ENCODE measurements at places on chromosomes 2 and 18.

GRCh38 chr2:142965443-142965842 lies 88.0 kb downstream of the KYNU start:
- DNase-seq, result no peak

DNA sequence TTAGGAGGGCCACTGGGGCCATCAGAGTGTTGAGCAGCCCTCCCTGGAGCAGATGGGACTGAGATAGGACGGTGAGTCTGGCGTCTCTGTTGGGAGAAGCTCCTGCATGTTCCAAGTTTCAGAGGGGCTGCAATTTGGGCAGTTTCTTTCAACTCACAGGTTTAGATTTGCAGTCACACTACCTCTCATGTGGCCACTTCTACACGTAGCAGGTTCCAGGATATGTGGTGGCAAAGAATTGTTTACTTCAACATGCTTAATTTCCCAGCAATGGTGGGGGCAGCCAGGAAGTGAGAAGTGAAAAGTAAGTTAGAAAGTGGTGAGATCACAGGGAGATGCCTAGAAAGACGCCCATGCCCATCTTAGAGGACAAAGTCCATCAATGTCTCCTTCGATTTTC lies 9.3 kb downstream of the NCK2 start:
- no peak for DNase-seq

- no peak for DNase-seq
These were observed 45.5 kb upstream of the LDAH start for GRCh38 chr2:20868377-20868776.

GRCh38 chr2:42386682-42387081 lies 25.7 kb upstream of the COX7A2L start:
- DNase-seq, result no peak

DNA sequence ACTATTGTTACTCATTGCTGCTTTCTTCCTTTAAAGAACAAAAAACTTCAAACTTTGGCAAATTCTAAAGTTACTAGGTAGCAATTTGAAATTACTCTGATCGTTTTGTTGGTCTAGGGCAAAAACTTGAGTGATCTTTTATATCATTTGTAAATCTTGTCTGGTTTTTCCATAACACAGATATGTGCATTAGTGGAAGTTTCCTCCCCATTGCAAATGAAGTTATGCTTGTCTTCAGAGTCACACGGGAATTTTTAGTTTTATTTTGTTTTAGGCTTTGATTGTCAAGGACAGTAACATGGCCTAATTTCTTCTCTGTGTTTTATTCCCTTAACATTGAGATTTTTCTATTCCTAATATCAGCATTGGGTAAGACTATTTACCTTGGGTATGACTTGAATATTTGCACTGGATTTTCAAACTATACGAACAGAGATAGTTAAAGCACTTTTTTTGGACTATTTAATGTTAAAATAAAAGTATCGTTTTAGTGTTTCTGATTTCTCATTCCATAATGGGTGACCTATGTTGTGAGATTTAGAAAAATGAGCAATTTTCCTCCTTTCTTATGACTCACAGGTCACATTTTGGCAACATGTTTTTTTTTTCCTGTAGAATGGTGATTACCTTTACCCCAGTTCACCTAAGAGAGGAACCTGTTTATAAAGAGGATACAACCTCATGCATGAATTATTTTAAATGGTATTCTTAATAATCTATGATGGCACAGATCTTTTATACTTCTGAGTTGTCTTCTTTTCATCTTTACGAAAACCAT lies 65.0 kb downstream of the BABAM2 start:
- DNase-seq, result no peak

- DNase-seq, result no peak
These were observed 225.1 kb downstream of the TFCP2L1 start for GRCh38 chr2:121059651-121060649.

DNA sequence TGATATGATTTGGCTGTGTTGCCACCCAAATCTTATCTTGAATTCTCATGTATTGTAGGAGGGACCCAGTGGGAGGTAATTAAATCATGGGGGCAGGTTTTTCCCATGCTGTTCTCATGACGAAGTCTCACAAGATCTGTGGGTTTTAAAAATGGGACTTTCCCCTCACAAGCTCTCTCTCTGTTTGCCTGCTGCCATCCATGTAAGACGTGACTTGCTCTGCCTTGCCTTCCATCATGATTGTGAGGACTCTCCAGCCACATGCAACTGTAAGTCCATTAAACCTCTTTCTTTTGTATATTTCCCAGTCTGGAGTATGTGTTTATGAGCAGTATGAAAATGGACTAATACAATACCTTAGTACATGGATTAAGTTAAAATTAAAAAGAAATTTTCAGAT lies 1094.7 kb upstream of the SLC39A10 start:
- no peak for DNase-seq

- DNase-seq, result no peak
These were observed 220.1 kb upstream of the TMEFF2 start for GRCh38 chr2:192414794-192415193.

- DNase-seq, result peak; percentile 20
These were observed 18.7 kb downstream of the DPP10 start for GRCh38 chr2:114461116-114461515.

DNA sequence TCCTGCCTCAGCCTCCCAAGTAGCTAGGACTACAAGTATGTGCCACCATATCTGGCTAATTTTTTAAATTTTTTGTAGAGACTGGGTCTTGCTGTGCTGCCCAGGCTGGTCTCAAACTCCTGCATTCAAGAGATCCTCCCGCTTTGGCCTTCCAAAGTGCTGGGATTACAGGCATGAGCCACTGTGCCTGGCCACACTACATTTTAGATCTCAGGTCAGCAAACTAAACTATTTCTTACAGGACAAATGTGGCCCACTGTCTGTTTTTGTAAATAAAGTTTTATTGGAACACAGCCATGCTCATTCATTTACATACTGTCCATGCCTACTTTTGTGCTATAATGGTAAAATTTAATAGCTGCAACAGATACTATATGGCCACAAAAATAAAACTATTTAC lies 17.8 kb downstream of the INO80D start:
- no peak for DNase-seq

DNA sequence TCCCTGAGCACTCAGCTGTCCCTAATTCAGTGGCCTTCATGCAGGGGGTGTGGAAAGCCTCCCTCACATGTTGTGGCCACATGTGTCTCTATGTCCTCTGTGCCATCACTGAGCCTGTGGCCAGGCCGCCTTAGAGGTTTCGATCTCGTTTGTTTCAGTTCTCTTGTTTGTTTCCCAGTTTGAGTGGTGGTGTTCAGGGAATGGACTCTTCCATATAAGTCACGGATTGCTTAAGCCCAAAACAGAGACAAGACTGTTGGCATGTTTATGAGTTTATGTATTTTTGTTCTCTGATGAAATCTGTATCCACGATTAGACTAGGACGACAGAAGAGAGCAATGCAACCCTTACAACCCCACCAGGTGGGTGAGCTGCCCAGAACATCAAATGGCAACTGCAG lies 134.5 kb downstream of the CCBE1 start:
- no peak for DNase-seq

DNA sequence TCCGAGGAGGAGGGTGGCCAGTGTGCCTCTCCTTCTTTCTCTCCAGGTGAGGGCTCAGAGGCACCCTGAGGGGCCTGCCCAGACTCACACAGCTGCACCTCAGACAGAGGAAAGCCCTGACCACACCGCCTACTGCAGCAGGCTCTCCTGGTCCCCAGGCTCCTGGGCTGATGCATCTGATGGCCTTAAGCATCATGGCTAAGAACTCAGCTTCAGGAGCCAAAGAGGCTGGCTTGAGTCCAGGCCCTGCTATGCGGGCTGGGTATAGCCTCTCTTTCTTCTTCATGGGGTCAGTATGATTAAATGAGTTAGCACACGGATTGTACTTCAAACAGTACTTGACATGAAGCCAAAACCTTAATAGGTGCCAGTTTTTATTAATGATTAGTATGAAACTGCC lies 89.6 kb downstream of the TGFA start:
- no peak for DNase-seq

- DNase-seq, result no peak
These were observed 69.3 kb downstream of the MARCO start for GRCh38 chr2:119011162-119011909.

DNA sequence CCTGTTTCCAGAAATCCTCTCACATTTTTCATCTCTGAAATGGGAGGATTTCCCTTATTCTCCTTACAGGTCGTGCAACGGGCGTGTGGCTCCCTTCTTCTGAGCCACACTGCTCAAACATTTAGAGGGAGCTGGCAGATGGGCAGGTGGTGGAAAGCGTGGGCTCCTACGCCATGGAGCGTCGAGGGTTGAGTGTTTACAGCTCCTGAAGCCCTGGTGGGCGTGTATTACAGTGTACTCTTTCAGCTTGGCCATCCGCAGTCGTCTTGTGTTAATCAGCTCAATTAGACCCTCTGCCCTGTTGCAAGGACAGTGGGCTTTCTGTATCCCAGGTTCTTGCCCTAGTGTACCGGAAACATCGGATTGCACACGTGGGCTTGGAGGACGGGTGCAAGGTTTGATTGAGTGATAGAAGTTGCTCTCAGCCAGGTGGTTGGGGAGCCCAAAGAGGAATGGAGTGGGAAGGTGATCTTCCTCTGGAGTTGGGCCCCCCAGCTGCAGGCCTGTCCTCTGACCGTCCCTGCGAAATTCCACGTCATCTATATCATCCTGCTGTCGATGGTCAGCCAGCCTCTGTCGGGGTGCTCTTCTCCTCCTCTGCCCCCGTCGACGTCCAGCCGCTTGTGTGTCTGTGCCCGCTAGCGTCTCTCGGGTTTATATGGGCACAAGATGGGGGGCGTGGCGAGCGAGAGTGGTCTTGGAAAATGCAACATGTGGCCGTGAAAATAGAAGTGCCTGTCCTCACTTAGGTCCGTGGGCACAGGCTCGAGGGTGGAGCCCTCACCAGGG lies 120.3 kb upstream of the DSEL start:
- DNase-seq, result no peak

- no peak for DNase-seq
These were observed 670.2 kb upstream of the ZEB2 start for GRCh38 chr2:145190031-145190703.

DNA sequence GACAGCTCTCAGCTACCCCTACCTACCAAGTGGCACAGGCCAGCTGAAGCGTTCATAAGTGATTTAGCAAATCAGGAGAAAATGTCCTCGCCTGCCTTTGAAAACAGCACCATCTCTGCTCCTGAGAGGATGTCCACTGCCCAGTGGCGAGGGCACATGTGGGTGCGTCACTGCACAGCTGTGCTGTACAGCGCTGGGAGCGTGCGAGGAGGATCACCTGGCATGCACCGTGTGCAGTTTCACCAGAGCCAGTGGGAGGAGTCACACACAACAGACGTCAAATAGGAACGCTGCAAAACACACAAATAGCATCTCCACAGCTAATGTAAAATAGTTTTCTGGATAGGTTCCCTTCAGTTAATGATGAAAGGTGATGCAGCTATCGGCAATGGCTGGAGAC lies 154.1 kb downstream of the HDAC4 start:
- no peak for DNase-seq

- DNase-seq, result no peak
These were observed 3.1 kb downstream of the CXCR2 start for GRCh38 chr2:218128781-218129457.

GRCh38 chr2:196873511-196873910 lies 53.0 kb downstream of the PGAP1 start:
- DNase-seq, result no peak

DNA sequence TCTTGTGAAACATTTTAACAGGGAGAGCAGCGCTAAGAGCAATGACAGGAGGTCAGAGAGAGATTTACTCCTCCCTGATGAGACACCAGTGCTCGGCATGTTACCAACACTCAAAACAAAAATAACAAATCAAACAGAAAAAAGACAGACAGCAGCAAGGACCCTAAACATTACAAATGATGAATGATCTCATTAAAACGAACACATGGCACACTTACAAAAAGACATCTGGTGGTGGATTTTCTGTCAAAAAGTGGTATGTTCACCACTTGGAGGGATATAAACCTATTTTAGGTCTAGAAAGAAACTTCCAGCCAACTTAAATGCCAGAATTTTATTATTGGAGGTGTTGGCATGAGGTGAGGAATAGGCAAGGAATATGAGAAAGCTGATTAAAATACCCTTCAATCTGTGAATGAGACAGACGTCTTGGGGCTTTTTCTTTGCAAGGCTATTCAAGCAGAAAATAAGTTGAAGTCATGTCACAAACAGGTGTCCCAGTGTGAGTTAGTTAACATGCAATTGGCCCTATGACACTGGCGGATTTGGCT lies 112.8 kb downstream of the PRELID3A start:
- DNase-seq, result no peak

- DNase-seq, result no peak
These were observed 40.3 kb downstream of the PLA2R1 start for GRCh38 chr2:160022162-160022561.

DNA sequence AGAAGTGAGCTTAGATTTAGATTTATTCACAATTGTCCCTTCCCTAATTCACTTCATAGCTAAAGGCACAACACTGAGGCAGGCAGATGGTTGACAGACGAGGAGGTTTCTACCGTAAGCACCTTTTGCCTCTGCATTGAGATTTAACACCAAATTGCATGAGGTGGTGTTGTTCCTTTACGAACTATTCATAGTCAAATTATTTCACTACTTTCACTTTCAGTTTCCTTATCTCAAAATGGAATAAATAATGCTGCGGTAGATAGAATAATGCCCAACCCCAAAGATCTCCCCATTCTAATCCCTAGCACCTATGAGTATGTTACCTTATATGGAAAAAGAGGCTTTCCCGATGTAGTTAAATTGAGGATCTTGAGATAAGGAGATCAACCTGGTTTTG lies 58.9 kb upstream of the LINC00305 start:
- DNase-seq, result no peak

DNA sequence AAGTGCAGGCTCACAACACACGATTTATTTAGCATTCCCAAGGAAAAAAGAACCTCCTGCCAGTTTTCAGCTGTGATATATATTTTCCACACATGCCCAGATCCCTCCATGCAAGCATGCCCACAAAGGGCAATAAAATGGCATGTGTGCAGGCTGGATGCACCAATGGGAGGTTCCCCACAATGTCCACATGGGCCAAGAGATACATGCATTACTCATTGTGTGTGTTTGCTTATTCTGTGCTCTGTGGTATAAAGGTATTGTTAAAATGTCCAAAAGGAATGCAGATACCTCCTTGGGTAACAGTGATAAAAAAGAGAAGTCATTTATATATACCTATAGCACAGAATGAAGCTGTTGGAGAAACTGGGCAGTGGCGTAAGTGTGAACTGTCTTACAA lies 207.4 kb downstream of the FHOD3 start:
- DNase-seq, result no peak

- no peak for DNase-seq
These were observed 33.4 kb downstream of the SIX2 start for GRCh38 chr2:44975571-44976450.

- DNase-seq, result no peak
These were observed 914.2 kb downstream of the TSN start for GRCh38 chr2:122669627-122670026.

GRCh38 chr2:231364961-231365810 lies 30.3 kb upstream of the B3GNT7 start:
- peak; percentile 83 for DNase-seq

DNA sequence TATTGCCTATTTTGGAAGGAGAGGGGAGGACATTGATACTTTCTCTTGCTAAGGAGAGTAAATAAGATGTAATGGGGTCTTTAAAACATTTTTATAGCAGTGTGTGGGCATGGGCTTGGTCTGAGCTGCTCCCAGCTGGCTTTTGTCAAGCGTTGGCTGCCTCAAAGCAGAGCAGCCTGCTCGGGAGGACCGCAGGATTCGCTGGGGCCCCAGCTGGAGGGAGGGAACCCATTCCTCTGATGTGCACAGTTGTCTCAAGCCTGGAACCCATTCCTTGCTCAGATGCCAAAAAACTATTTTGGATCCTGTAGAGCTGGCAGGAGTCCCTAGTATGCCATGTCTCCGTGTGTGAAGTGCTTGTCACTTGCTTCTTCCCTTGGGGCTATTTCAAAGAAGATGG lies 59.4 kb upstream of the RMDN2 start:
- DNase-seq, result no peak
